ENCODE measurements at places on chromosomes 5 and 9.
A peak's percentile ranks its signal among the peaks of the same experiment; 100 is the strongest.

- no peak for DNase-seq
These were observed 3.6 kb upstream of the PTGR1 start for GRCh38 chr9:111603041-111603440.

- no peak for DNase-seq
These were observed 1.8 kb downstream of the EGR1 start for GRCh38 chr5:138466900-138467710.

GRCh38 chr9:91424403-91425176 lies 958 bp upstream of the NFIL3 start:
- peak; percentile 70 for DNase-seq

DNA sequence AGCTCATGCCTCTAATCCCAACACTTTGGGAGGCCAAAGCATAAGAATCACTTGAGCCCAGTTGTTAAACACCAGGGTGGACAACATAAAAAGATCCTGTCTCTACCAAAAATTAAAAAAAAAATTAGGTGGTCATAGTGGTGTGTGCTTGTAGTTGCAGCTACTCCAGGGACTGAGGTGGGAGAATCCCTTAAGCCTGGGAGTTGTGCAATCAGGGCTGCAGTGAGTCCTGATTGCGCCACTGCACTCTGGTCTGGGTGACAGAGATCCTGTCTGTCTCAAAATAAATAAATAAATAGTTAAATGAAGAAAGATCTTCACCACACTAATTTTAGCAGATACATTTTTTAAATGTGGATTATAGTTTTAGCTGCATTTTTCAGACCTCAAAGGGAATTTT lies 433.2 kb downstream of the MAT2B start:
- DNase-seq: no peak

GRCh38 chr5:73298251-73298771 lies 125.3 kb downstream of the TMEM174 start:
- no peak for DNase-seq

DNA sequence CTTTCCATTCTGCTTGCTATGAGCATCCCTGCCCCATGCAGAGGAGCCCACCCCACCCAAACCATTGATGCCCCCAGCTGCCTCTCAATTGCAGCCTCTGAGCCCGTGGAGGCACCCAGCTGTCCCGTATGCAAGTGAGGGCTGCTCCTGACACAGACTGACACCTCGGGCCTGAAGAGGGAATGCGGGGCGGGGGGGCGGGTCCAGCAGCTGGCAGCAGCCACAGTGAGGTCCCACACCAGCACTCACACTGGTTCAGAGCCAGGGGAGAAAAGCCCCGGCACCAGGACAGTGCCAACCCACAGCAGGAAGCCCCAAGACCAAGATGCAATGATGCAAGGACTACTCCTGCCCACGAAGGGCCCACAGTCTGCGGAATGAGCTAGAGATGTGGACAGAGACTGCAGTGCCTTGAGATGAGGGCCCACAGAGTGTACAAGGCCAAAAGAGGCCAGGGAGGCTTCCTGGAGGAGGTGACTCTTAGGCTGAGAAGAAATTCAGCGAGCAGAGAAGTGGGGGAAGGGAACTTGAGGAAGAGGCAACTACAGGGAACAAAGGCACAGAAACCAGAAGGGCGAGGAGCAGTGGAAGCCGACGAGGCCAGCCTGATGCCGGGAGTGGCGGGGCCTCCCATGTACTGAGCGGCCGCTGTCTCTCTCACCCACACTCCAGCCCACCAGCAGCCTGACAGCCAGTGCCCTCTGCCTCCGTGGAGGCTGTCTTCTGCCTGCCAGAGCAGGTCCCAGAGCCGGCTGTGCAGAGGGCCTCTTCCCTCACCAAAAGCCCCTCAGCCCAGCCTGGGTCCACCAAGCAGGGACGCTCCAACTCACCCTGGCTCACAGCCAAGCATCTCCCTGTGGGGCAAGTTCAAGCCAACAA lies 9.2 kb downstream of the EEIG1 start:
- no peak for DNase-seq

GRCh38 chr9:101711330-101711941 lies 27.0 kb downstream of the GRIN3A start:
- no peak for DNase-seq

- DNase-seq: no peak
These were observed 58.1 kb downstream of the ABCA1 start for GRCh38 chr9:104869811-104870210.

- no peak for DNase-seq
These were observed 32.9 kb downstream of the SEMA4D start for GRCh38 chr9:89465001-89465451.

DNA sequence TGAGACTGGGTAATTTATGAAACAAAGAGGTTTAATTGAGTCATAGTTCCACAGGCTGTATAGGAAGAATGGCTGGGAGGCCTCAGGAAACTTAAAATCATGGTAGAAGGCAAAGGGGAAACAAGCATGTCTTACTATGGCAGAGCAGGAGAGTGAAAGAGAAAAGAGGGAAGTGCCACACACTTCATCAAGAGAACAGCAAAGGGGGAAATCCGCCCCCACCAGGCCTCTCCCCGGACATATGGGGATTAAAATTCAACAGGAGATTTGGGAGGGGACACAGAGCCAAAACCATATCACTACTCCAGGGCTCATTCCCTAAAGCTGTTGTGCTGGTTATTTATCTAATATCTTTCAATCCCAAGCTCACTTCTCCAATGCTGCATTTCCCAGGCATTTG lies 50.2 kb upstream of the NR3C1 start:
- no peak for DNase-seq

DNA sequence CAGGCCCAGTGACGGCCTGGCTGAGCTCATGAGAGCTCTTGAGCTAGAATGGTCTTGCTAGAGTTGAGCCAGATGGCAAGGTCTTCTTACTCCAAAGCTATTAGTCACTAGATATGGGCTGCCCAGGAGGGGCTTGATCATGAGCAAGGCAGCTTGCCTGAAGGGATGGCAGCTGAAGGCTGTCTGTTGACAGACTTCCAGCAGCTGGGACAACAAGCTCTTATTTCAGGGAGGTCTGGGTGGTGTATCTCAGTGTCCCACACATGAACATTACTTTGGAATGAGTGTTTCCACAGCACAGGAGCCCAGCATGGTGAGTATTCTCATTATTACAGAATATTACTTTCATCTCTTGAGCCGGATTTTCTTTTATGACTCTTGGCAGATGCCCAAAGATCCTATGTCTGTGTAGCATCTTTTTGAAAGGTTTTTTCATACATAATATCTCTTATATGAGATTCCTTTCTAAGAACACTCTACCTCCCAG lies 414.1 kb downstream of the ARHGEF28 start:
- DNase-seq: no peak

DNA sequence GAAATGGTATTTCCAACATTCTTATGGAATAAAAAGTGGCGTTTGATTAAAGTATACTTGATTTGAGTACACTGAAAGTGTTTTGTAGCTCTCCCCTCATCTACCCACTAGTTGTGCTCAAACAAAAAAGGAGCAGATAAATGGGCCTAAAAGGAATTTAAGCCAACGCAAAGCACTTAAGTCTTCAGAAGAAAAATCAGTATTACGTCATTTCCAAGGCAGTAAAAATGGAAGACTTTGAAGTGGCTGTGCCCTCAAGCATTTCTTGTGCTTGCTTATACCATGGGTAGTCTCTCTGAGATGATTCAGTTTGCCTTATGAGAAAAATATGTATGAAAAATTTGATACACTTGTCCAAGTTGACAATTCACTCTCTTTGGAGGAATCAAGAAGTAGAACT lies 279.9 kb upstream of the CD180 start:
- no peak for DNase-seq

DNA sequence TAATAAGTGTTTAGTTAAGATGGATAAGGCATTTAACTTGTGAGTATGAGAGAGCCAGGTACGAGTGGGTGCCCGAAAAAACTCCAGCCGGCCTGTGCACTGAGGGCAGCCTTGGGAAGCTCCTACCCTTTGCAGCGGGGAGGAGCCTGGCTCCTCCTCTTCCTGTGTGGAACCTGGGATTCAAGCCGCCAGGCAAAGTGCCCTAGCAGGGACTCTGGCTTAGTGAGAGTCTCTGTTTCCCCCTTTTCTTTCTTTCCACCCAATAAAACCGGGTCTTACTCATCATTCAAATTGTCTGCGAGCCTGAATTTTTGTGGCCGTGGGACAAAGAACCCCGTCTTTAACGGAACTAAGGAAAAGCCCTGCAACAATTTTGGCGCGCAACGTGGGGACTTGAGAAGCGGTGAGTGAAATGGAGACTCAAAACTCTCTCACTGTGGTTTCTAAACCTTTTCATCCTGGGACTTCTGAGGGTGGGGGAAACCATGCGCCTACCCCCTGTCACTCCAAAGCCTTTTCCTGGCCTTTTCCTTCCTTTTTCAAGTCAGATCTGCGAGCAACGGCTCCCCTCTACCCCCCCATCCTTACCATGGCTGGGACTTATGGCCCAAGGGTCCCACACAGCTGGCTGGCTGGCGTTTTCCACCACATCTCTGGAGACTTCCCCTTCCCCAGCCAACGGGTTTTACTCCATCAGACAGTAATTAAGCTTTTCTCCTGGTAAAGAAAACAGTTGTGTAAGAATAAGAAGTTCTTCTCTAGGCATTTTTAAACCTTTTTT lies 535.7 kb upstream of the ACO1 start:
- DNase-seq: no peak

GRCh38 chr9:125829743-125830142 lies 82.6 kb downstream of the PBX3 start:
- peak; percentile 38 for DNase-seq

DNA sequence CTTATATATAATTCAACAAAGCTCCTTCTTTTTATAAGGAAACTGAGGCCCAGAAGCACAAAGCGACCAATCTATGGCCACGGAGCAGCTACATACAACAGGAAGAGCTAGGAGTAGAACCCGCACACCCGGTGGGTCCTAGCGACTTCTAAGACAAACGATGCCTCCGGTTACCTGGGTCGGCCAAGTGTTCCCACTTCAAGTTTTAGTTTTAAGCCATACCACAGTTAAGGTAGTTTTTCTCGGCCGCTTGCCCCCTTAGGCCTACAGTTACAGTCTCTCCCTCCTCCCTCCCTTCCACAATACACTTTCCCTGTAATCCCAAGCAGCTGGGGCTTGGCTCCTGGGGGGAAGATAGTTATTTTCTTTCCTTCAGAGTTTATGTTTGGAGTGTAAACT lies 533 bp downstream of the SREK1IP1 start:
- DNase-seq: peak; percentile 9

Measured in stimulated activated CD4-positive, alpha-beta T cell treated with anti-CD3 and anti-CD28 coated beads, TNF-alpha, amount 100 ng/mL, for 24 hours (primary cell).